Fibroblast of lung (primary cell): ENCODE measurements at places on chromosomes 16 and 17. TPM values are rescaled to one million over a fixed set of nuclear protein-coding genes. Genes with fewer than 3 reads are reported as not detected.
A peak's percentile ranks its signal among the peaks of the same experiment; 100 is the strongest.

Gene PRR11
- total RNA-seq = 1.0 and 6.1 TPM in 2 replicates

- DNase-seq = peak; percentile 27
Measured at GRCh38 chr17:71709946-71710345, 410.9 kb upstream of the SOX9 start.

Gene NXPH3
- total RNA-seq = 0.66 and 0.77 TPM in 2 replicates

GRCh38 chr17:81576621-81577277 is 24.6 kb upstream of the FAAP100 start:
- peak; percentile 94 for DNase-seq

DNA sequence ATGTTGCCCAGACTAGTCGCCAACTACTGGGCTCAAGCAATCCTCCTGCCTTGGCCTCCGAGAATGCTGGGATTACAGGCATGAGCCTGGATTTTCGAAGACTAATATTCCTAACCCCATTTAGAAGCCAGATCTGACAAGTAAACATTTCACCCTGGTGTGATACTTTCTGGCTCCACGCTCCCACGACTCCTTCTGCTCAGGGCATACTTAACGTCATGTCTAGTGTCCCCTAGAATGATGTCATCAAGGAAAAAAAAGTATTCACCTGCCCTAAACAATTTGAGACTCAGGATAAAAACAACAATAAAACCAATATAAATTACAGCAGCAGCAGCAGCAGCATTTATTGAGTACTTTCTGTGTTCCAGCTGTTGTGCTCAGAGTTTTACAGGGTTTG is 13.2 kb downstream of the ITGB3 start:
- peak; percentile 51 for DNase-seq

- DNase-seq = no peak
Measured at GRCh38 chr17:44338702-44339101, 6.4 kb upstream of the GRN start.

DNA sequence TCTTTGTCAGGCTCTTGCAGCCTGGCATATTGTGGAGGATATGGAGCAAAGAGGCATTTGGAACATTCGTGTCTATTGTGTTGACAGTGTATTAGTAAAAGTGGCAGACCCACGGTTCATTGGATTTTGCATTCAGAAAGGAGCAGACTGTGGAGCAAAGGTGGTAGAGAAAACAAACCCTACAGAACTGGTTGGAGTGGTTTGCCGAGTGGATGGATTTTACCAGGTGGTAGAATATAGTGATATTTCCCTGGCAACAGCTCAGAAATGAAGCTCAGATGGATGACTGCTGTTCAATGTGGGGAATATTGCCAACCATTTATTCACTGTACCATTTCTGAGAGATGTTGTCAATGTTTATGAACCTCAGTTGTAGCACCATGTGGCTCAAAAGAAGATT is 44.5 kb downstream of the EFCAB13 start:
- no peak for DNase-seq

DNA sequence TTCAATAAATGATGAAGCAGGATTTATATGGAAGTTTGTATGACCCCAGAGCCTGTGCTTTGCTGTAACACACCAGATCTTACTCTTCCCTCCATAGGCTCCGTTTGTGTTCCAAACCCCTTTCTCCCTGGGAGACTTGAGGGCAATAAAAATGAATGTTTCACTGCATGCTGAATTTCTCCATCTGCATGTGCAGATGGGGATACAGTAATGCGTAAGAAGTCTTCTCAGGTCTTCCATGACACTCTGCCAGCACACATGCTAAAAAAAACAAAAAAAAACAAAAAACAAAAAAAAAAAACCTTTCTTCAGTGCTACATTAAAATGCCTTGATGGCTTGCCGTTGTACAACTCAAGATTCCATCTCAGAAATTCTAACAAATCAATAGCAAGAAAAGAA is 170.2 kb upstream of the ANKFN1 start:
- no peak for DNase-seq
